ENCODE measurements at places on chromosomes 5 and 9.

DNA sequence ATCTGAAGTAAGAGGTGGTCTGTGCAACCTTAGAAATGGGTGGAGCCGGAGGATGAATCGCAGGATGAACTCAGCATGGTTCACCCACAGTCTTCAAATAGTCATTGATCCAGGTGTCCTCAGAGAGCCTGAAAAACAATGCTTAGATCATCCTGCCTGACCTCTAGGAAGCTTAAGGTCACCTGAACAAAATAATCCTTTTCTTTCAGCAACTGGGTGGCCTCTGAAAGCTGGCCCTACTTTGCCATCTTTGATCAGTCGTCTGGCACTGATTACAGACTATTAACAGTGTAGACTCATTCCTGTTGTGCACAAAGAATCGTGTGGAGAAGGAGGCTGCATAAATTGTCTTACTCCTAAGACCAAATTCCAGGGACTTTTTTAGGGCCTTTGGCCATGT lies 50.7 kb downstream of the PIP5K1B start:
- no peak for DNase-seq

DNA sequence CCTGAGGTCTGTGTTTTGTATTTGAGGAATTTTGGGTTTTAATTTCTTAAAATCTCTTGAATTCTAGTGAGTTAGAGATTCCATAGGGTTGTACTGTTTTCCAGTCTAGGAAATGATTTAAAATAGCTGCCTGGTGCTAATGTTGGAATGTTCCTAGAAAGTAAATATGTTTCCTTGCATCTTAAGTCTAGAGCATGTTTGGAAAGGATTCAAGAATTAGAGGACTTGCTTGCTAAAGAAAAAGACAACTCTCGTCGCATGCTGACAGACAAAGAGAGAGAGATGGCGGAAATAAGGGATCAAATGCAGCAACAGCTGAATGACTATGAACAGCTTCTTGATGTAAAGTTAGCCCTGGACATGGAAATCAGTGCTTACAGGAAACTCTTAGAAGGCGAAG lies 41.8 kb downstream of the LMNB1 start:
- DNase-seq: no peak

DNA sequence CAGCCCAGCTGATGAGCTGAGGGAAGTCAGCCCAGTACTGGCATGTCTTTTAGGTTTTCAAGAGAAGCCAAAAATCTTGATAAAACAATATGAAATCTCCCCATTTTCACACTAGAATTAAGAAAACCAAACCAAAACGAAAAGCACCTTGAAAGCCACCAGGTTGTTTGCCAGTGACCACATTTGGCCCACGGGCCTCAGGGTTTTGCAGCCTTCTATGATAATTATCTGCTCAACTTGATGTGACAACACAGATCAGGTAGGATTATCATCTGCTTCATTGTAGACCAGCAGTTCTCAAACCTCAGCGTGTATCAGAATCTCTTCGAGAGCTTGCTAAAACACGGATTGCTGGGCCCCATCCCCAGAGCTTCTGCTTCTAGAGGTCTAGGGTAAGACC lies 101.4 kb downstream of the GALNT10 start:
- DNase-seq: no peak

DNA sequence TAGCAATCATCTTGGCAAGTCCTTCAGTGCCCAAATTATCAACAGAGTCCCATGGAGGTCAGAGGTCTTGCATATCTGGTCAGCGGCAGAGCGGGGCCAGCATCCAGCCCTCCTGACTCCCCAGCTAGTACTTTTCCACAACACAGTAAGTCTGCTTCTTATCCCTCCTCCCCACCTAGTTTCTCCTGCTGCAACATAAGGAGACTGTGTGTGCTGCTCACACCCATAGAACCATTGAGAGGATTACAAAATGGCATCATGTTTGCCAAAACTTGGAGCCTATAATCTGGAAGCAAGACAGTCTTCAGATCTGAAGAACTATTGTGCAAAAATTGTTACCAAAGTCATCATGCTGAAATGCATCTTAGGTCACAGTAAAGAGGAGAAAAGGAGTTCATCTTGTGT lies 125.8 kb upstream of the ZNF366 start:
- DNase-seq: no peak

- no peak for DNase-seq
Measured at GRCh38 chr9:119689879-119690278, 320.6 kb upstream of the BRINP1 start.

- no peak for DNase-seq
Measured at GRCh38 chr9:70172532-70172931, 86.2 kb upstream of the SMC5 start.
